Osteocyte (in vitro differentiated cells): ENCODE measurements at places on chromosomes 2 and 18. TPM values are rescaled to one million over a fixed set of nuclear protein-coding genes. Genes with fewer than 3 reads are reported as not detected.
A peak's percentile ranks its signal among the peaks of the same experiment; 100 is the strongest.

Gene FSHR
- not detected in 2 replicates for total RNA-seq

Gene ANKRD62
- total RNA-seq = not detected in 2 replicates

Gene G6PC2
- not detected in 2 replicates for total RNA-seq

Gene CREG2
- not detected in 2 replicates for total RNA-seq

Gene IL1RL1
- not detected in 2 replicates for total RNA-seq

- H3K4me3 ChIP-seq = peak overlapping the region; percentile 44
- H3K27me3 ChIP-seq = no peaks in the 10 kb centered on the region
- H3K36me3 ChIP-seq = no peaks in the 10 kb centered on the region
- H3K4me1 ChIP-seq = peaks cover 33% of the 10 kb centered on the region
These were observed 12.3 kb downstream of the TEX44 start for GRCh38 chr2:231604685-231605606.

DNA sequence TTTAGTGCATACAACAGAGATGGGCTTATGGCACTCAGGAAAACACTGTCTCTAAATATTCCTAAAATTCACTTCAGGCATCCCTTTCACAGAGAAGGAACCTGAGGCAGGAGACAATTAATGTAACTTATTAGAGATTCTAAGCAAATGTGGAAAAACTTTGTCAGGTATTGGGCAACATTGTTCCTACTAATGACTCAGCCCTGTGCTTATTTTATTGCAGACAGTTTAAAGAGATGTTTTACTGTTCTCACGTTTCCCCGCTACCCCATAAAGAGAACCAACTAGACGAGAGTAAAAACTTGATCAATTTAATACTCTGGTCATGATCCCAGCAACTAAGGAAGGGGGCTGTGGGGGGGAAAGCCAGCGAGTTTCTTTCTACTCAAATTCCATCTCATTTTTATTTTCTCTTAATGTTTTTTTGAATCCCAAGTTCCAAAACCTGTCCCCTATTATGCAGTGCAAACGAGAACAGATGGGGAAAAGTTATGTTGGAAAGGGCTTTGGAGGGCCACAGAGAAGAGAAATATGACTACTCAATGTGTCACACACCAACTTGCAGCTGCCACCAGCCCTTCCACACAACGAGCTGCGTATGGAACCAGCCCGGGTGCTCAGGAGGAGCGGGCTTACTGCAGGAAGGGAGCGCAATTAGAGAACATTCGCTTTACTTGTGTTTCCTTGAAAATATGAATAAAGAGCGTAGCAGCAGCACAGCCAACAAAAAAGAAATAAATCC is 18.7 kb upstream of the ACVR1 start:
- no peak for DNase-seq
- no peaks in the 10 kb centered on the region for H3K36me3 ChIP-seq
- no peak overlapping the region for H3K27ac ChIP-seq
- H3K4me1 ChIP-seq = no peaks in the 10 kb centered on the region
- H3K4me3 ChIP-seq = no peak overlapping the region

DNA sequence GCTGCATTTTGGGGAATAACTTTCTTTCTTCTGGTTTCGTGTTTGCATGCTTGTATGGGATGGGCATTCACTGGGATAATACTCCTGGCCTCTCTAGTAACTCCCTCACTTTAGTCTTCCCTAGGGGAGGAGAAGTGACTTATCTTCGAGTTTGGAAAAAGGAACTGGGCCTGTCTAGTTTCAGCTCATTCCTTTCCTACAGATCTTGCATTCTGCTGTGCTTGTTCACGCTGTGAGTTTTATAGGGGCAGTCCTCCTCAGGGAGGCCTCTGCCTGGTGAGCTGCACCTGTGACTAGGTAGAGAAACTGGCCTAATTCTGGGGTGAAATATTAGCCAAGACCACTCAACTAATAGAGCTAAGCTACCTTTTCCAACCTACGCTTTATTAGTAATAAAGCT is 50.9 kb downstream of the PHLPP1 start:
- no peak overlapping the region for H3K27ac ChIP-seq
- no peaks in the 10 kb centered on the region for H3K27me3 ChIP-seq
- no peak overlapping the region for H3K4me3 ChIP-seq
- H3K36me3 ChIP-seq = no peaks in the 10 kb centered on the region

GRCh38 chr18:59456657-59457056 is 97.6 kb upstream of the LMAN1 start:
- no peak for DNase-seq
- peaks cover 17% of the 10 kb centered on the region for H3K4me1 ChIP-seq
- H3K36me3 ChIP-seq = no peaks in the 10 kb centered on the region
- no peaks in the 10 kb centered on the region for H3K27me3 ChIP-seq
- H3K4me3 ChIP-seq = no peak overlapping the region

DNA sequence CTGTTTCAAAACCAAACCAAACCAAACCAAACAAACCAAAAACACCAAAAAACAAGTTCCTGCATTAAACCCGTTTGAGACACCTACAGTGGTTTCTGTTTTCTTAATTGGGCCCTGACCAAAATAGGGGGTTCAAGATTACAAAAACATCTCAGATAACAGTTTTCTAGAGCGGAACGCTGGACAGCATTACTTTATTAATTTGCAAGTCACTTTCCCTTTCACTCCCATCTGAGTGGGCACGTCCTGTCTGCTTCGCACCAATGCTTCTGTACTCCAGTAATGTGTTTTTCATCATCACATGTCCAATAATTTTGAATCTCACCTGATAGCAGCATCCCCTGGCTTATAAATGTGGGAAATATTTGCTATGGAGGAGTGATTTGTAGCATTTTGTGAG is 11.7 kb upstream of the MYO1B start:
- peaks cover 38% of the 10 kb centered on the region for H3K4me1 ChIP-seq
- H3K4me3 ChIP-seq = no peak overlapping the region
- no peaks in the 10 kb centered on the region for H3K36me3 ChIP-seq
- H3K27me3 ChIP-seq = no peaks in the 10 kb centered on the region

DNA sequence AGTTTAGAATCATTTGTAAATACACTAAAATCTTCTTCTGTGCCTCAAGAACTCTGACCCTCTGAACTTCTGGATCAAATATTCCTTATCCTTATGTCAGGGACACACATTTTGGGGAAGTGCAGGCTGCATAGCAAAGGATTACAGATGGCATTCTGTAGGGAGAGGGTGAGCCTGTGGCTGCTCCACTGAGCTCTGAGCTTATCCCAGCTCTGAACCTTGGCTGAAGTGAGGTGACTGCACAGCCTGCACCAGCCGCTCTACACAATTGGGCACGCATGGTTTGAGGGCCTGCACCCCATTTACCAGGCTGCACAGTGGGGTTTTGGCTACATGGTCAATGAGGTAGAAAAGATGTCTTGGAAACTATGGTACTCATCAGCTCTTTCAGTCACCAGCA is 251.6 kb downstream of the GALR1 start:
- no peak overlapping the region for H3K4me3 ChIP-seq
- no peak overlapping the region for H3K27ac ChIP-seq
- no peak for DNase-seq
- H3K36me3 ChIP-seq = no peaks in the 10 kb centered on the region
- H3K4me1 ChIP-seq = no peaks in the 10 kb centered on the region

- no peaks in the 10 kb centered on the region for H3K36me3 ChIP-seq
- no peak overlapping the region for H3K4me3 ChIP-seq
- no peaks in the 10 kb centered on the region for H3K4me1 ChIP-seq
- no peak overlapping the region for H3K27ac ChIP-seq
- no peaks in the 10 kb centered on the region for H3K27me3 ChIP-seq
These were observed 548.3 kb upstream of the VWC2L start for GRCh38 chr2:213862407-213863076.

GRCh38 chr2:96407919-96408550 is 72.5 kb downstream of the NCAPH start:
- H3K4me3 ChIP-seq = no peak overlapping the region
- H3K27ac ChIP-seq = no peak overlapping the region
- no peak for DNase-seq
- H3K27me3 ChIP-seq = peaks cover 28% of the 10 kb centered on the region
- H3K4me1 ChIP-seq = peaks cover 16% of the 10 kb centered on the region

GRCh38 chr18:8813611-8814010 is 108.3 kb downstream of the MTCL1 start:
- no peaks in the 10 kb centered on the region for H3K27me3 ChIP-seq
- DNase-seq = no peak
- peaks cover 32% of the 10 kb centered on the region for H3K4me1 ChIP-seq
- H3K4me3 ChIP-seq = no peak overlapping the region

- H3K27ac ChIP-seq = no peak overlapping the region
- H3K4me3 ChIP-seq = no peak overlapping the region
- peaks cover 20% of the 10 kb centered on the region for H3K4me1 ChIP-seq
- no peak for DNase-seq
These were observed 2.7 kb upstream of the DTYMK start for GRCh38 chr2:241689306-241689705.

DNA sequence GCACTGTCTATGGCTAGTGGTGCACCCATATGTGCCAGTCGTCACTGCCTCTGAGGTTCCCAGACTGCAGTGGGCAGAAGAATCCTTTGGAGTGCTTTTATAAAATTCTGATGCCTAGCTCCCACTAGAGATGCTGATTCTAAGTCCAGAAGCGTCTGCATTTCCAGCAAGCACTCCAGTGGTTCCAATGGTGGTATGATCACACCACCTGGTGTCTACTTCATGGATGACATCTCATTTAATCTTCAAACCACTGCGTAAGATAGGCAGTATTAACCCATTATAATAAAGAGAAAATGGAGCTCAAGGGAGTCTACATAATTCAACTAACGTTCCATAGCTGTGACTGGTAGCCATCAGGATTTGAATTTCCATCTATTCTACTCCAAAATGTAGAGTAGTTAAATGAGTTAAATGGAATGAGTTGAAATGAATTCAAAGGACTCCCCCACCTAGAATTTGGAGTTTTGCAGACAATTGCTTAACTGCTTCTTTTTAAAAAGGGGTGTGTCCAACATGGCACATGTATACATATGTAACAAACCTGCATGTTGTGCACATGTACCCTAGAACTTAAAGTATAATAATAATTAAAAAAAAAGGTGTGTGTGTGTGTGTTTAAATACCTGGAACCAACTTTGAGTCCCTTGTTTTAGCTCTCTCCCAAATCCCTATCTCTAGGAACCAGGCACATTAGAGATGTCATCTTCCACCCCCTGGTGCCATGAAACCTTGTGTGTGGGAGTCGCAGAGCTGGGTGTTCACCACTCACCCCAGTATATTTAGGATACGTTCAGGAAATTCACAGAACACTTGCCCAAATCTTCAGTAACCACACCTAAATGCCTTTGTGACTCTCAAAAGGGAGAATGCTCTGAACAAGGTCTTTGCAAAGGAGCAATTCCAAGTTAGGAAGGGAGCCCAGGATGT is 14.1 kb downstream of the LAMA3 start:
- DNase-seq = no peak
- no peaks in the 10 kb centered on the region for H3K4me1 ChIP-seq
- peaks cover 53% of the 10 kb centered on the region for H3K27me3 ChIP-seq
- H3K36me3 ChIP-seq = no peaks in the 10 kb centered on the region

DNA sequence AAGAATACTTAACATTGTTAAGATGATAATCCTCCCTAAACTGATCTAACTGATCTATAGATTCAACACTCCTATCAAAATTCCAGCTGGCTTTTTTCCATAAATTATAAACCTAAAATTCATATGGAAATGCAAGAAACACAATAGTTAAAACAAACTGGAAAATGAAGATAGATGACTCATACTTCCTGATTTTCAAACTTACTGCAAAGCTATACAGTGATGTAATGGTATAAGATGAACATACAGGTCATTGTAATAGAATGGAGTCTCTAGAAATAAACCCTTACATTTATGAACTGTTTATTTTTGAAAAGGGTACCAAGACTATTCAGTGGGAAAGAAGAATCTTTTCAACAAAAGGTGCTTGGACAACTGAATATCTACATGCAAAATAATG is 32.3 kb downstream of the UBXN4 start:
- H3K36me3 ChIP-seq = peaks cover 69% of the 10 kb centered on the region
- H3K27ac ChIP-seq = no peak overlapping the region
- H3K4me3 ChIP-seq = no peak overlapping the region
- peaks cover 7% of the 10 kb centered on the region for H3K4me1 ChIP-seq
- H3K27me3 ChIP-seq = no peaks in the 10 kb centered on the region
